ENCODE measurements at places on chromosomes 13 and 19.

GRCh38 chr13:98026457-98026857 lies 73.0 kb downstream of the IPO5 start:
- DNase-seq, result no peak

DNA sequence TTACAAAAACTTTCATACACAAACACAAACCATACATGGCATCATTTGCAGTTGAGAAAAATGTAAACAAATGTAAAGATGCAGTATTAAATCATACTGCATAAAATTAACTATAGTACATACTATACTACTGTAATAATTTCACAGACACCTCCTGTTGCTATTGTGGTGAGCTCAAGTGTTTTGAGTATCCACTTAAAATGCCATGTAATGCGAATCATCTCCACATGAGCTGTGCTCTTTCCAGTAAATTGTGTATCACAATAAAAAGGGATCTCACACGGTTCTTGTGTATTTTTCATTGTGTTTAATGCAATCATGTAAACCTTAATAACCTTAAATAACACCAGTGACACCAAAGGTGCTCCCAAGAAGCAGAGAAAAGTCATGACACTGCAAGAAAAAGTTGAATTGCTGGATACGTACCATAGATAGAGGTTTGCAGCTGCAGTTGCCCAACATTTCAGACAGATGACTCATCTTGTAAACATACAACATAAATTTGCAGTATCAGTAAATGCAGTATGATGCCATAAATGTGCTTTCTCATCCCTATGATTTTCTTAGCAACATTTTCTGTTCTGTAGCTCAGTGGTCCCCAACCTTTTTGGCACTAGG lies 166.6 kb downstream of the RAP2A start:
- no peak for DNase-seq

DNA sequence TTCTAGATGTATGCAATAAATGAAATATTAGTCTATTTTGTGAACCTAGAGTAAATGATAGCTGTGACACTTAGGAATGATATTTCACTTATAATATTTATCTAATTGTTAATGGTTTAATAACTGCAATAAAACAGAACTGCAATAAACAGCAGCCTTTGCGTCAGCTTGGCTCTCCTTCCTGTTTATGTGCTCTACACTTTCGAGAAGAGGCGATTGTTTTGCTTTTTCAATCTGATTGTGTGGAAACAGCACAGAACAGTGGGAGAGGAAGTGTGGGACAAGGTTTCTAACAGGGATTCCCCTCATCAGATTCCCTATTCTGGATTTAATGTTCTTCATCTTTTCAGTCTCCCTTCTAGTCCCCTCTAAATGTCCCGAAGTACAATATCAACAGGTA lies 17.3 kb upstream of the TRPC4 start:
- DNase-seq, result no peak

DNA sequence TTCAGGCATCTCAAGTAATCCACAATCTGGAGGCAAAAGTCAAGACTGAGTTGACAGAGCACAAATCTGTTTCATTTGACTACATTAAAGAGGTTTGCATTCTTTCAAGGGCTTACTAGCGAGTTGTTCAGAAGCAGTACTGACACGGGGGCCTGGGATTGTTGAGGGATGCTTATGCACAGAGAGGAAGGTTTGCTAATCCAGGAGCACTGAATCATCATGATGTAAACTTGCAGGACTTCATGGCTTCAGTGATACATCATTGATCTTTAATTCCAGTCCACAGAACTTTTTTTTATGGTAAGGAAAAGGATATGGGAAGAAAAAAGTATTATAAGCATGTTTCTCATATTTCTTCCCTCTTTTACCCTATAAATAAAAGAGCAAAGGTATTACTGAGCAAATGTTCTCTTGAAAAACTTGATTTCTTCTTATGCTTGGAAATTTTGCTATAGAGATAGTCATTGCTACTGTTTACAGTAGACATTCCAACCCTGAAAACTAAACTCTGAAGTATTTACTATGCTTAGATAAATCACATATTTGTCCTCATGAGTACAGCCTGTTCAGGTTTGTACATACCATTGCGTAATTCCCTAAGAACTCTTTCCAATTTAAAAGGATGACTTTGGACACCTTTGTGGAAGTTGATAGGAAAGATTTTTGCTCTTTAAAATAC lies 65.8 kb upstream of the KPNA3 start:
- DNase-seq, result peak; percentile 41

DNA sequence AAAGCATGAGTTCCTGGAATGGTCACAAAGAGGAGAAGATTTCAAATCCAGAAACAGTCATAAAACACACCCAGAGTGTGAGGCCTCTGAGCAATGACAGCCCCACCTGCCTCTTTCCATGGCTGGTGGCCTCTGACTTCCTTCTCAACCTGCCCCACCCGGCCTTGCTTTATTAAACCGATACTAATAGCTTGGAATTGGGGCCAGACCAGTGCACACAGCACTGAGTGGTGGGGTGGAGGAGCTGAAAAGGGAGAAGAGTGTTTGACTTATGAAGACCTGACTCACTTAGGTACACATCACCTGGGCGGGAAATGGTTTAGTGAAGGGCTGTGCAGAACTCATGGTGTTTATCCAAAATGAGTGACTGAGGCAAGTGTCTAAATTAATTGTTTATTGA lies 20.7 kb upstream of the CEACAM6 start:
- no peak for DNase-seq

GRCh38 chr13:95254339-95254738 lies 46.9 kb downstream of the ABCC4 start:
- DNase-seq, result no peak

GRCh38 chr13:65401315-65401714 lies 1828.8 kb downstream of the PCDH9 start:
- no peak for DNase-seq

DNA sequence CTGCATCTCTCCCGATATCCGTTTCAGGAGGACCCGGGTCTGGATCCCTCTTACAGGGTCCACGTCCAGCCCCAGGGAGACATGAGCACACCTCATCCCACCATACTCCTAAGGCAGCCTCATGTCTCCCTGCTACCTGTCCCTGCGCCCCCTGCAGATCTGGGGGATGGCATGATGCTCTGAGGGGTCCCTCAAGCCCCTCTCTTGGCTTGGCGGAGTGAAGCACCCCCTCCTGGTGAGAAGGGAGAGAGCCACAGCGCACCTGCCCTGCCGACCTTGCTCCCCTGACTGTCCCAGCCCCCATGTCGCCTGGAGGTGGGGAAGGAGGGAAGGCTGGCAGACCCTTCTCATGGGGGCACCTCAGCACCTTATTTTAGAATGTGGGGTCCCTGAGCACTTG lies 21.5 kb upstream of the ARHGEF7 start:
- no peak for DNase-seq

DNA sequence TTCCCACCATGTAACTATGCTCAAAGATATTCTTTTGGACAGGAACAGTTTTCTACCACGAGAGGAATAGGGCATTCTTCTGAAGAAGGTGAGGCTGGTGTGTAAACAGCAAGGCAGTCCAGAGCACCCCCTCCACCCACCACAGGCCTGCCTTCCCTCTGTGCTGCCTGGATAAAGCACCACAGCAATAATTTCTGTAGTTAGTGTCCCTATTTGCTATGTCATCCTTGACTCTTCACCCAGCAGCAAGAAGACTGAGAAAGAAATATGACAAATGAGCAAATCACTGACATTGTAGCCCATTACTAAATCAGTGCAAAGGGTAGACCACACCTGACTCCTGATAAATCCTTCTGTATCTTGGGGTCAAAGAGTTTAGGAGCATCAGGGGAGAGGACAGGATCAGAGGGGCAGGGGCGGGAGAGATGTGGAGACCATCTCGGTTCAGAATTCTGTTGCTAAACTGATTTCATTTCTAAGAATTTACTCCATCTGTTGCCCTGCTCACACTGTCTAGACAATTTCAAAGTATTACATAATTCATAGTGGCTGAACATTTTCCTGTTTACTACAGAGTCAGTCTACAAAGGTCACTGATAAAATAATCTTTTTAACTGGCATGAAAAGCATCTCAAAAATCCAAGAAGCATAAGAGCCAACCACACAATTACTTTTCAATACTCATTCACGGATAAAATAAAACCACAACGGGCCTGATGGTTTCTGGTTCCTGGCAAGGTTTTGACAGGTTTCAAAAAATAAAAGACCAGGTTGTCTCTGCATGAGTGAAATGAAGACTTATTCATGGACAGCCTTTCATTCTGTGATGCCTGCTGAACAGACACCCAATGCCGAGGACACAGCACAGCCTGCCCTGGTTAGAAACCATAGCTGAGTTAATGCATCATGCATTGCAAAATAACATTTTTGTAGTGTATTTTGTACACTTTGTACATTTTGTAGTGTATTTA lies 88.4 kb upstream of the IRS2 start:
- DNase-seq, result no peak

GRCh38 chr13:98823442-98823841 lies 71.0 kb upstream of the SLC15A1 start:
- DNase-seq, result no peak

- DNase-seq, result no peak
Observed at GRCh38 chr13:80386002-80386401, 45.1 kb upstream of the SPRY2 start.

GRCh38 chr19:4705413-4706131 lies 18.1 kb downstream of the DPP9 start:
- DNase-seq, result no peak

GRCh38 chr19:40103600-40103999 lies 12.9 kb upstream of the ZNF780A start:
- no peak for DNase-seq

- DNase-seq, result no peak
Observed at GRCh38 chr13:25046985-25047511, 48.9 kb upstream of the PABPC3 start.

DNA sequence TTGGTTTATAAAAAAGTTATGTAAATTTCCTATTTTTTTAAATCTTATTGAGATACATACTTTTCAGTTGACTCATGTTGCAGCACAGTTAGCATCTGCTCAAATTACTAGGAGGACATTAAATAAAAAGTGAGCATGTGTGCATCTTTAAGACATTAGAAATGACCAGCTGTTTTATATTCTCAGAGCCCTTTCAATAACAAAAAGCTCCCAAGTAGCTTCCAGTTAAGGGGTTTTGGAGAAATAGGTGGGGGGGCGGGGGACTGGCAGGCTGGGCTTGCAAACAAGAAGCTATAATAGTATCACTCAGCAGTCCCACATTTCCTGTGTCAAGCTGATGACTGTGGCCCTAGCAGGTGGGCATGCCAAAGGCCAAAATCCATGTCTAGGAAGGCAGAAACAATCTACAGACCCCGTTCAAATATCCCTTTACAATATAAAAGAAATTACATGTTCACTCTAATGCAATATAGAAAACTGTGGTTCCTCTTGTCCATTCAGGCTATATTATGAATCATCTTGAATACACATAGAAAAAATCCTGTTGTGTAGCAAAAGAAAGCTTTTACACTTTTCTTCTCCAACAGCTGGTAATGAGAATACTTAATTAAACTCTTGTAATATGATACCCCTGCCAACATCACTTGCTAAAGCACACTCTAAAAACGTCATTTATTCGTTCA lies 1713.2 kb upstream of the SLC10A2 start:
- DNase-seq, result no peak

GRCh38 chr19:409516-410242 lies 732 bp upstream of the C2CD4C start:
- peak; percentile 14 for DNase-seq

- DNase-seq, result peak; percentile 41
Observed at GRCh38 chr13:102402290-102402689, 442 bp upstream of the FGF14 start.

GRCh38 chr13:113887700-113888201 lies 23.9 kb upstream of the GAS6 start:
- DNase-seq, result no peak

DNA sequence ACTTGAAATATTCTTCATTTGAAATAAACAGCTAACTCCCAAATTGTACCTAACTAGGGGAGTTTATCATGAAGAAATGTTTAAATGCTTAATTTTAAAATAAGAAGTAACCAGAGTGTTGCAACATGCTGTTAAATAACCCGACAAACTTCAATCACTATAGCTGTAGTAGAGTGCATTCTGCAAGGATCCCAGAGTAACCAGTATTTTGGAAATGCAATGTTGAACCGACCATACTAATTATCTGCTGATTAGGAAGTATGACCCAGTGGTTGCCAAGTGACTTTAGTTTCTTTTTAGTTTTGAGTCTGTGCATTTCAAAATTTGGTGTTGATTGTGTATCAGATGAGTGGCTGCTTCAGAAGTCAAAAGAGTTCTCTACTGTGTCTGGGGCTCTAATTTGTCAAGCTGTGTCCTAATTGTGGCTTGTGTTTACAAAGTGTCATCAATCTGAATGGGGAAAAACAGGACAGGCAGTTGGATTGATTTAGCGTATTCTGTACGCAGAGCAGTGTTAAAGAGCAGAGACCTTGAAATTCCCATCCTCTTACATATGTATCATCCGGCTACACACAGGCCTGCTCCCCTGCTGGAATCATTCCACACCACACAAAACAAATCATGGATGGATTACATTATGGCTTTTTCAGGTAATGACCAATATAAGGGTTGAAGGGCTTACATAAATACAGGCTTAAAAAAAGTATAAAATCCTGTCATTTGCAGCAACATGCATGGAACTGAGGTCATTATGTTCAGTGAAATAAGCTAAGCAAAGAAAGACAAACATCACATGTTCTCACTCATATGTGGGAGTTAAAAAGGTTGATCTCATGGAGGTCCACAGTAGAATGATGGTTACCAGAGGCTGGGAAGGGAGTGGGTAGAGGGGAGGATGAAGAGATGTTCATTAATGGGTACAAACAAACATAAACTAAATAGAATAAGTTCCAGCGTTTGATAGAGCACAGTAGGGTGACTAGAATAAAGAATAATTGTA lies 351.5 kb downstream of the KLF12 start:
- no peak for DNase-seq

GRCh38 chr13:43483930-43484329 lies 302.8 kb downstream of the ENOX1 start:
- DNase-seq, result no peak

DNA sequence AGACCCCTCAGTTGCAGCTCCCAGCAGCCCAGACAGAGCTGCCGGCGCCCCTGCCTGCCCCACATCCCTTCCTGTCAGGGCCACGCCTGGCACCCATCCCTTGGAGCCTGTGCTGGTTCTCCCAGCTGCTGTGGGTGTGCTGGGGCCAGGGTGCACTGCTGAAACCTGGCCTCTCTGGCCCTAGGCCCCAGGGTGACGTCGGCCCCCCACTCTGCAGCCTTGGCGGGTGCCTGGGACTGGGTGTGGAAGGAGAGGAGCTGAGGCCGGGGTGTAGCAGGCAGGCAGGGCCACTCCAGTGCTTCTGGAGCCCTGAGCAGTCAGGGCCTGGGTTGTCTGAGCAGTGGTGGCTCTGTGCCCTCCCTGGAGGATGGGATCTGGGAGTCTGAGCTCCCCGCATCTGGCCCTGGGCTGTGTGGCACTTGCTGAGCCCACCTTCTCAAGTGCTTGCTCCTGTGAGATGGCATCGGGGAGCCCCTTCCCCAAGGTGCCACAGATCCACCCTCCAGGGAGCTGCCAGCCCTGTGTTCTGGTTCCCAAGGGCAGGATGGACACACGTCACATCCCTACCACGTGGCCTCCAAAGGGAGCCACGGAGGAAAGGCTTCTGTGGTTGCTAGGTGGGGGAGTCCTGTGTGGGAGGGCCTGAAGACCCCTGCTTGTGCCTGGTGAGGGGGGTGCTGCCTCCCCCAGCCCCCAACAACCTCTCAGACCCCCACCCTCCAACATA lies 5.2 kb downstream of the PLEKHJ1 start:
- no peak for DNase-seq
